SJSA1 (cell line): ENCODE measurements at places on chromosomes 16 and 17. TPM values are rescaled to one million over a fixed set of nuclear protein-coding genes. Genes with fewer than 3 reads are reported as not detected.

Gene KRTAP4-9
- not detected in 2 replicates for total RNA-seq

Gene KSR1
- 5.9 and 7.7 TPM in 2 replicates for total RNA-seq

- DNase-seq, result no peak
These were observed 6.2 kb downstream of the MPP2 start for GRCh38 chr17:43900858-43901754.

DNA sequence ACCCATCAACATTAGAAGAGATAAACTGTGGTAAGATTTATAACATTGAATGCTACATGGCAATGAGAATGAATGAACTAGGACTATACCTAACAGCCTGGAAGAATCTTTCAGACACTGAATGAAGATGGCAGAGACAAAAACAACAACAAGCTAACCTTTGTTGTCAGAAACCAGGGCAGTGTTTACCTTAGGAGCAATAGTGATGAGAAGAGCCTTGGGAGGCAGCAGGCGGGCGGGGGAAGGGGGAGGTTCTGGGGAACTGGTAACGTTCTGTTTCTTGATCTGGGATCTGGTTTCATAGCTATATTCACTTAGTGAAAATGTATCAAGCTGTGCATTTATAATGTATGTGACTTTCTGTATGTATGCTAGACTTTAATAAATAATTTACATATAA lies 139.0 kb upstream of the TNRC6C start:
- no peak for DNase-seq

DNA sequence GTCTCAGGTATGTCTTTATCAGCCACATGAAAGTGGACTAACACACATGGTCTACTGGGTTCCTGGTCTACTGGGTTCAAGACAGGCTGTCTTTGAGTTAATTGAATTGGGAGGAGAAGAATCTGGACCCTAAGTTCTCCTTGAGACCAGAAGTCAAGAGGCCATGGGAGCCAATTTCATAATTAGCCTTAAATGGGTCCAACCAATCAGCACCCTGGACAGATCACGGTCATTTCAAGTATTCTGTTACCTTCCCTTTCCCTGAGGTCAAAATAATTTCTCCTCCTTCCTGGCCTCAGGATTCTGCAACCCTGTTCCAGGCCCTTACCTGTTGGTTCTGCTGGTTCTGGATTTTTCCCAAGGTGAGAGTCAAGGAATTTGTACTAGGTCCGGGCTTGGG lies 23.8 kb downstream of the OSBPL7 start:
- peak; percentile 31 for DNase-seq
